ENCODE measurements at places on chromosomes 13 and 19.
A peak's percentile ranks its signal among the peaks of the same experiment; 100 is the strongest.

DNA sequence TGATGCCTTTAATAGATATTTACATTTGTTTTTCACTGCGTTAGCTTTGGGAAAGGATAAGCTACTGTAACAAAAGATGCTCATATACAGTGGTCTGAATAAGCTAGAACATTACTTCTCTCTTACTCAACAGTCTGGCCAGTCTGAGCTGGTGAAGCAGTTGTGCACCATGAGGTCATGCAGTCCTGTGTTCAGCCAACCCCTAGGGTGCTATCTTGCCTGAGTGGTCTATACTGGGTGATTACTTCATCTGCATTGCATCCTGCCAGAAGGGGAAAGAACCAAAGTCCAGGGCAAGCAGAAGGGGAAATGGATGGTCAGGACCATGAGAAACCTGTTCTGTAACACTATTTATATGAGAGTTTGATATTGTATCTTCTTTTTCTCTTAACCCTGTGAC is 31.5 kb downstream of the ERCC5 start:
- no peak for DNase-seq

DNA sequence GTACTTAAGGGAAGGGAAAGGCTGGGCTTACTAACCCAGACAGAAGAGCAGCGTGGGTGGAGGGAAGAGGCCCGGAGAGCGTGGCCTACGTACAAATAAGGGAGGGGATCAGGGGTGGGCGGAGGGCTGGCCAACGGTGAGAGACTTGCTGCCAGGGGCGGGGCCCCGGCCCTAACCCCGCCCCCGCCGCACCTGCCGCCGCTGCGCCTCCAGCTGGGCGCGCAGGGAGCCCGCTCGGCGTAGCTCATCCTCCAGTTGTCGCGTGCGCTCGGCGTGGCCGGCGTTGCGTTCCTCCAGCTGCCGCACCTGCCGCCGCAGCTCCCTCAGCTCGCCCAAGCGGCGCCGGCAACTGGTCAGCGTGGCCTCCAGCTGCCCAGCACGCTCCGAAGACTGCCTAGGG is 5.7 kb downstream of the HOOK2 start:
- DNase-seq, result no peak

DNA sequence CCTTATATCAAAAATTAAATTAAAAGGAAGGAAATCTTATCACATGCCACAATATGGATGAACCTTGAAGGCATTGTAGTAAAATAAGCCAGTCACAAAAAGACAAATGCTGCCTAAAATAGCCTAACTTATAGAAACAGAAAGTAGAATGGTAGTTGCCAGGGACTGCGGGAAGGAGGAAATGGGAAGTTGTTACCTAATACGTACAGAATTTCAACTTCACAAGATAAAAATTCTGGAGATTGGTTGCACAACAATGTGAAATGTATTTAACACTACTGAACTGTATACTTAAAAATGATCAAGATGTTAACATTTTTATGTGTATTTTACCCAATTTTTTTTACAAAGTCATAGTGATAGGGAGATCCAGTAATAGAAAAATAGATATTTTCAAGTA is 10.2 kb upstream of the N4BP2L2 start:
- DNase-seq, result peak; percentile 28

DNA sequence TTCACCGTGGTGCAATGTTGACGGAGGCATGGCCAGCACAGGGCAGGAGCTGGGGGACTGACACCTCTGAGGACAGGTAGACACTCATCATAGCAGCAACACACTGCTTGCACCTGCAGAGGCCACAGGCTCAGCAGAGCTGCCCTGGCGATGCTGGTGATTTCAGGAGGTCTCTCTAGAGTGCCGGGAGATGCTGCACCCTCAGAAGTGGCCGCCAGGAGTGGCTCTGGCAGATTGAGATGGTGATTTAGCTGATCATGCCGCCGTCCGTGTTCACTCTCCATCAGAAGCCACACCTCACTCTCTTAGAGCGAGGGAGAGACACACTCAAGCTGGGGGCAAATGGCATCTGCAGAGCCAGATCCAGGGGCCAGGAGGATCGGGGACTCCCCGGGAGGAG is 244.6 kb upstream of the SGCG start:
- no peak for DNase-seq

- DNase-seq, result no peak
Observed at GRCh38 chr13:44406617-44407016, 33.0 kb downstream of the SERP2 start.
